ENCODE measurements at places on chromosomes 5 and 9. TPM values are rescaled to one million over a fixed set of nuclear protein-coding genes. Genes with fewer than 3 reads are reported as not detected.

- H3K36me3 ChIP-seq = no peaks in the 10 kb centered on the region
- H3K27me3 ChIP-seq = no peaks in the 10 kb centered on the region
- no peak overlapping the region for H3K27ac ChIP-seq
- peaks cover 6% of the 10 kb centered on the region for H3K4me1 ChIP-seq
Measured at GRCh38 chr5:116733991-116734975, 159.7 kb upstream of the SEMA6A start.

DNA sequence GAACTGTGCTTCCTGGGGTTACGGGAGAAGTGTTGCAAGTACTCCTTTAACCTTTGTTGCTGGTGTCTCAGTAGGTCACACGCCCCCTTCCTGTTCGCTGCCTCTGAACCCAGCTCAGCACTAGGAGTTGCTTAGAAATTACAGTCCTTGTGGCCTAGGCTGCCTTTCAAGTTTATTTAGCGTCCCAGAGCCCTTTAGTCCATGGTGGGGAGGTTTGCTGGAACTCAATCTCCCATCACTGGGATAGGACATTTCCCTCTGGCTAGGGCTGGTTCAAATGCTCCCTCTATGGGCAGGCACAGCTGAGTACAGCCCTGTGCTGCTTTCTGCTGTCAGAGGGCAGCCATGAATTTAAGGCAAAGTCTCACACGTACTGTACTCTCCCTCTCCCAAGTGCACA is 4.7 kb downstream of the IFNA8 start:
- no peak overlapping the region for H3K4me3 ChIP-seq
- DNase-seq = no peak

DNA sequence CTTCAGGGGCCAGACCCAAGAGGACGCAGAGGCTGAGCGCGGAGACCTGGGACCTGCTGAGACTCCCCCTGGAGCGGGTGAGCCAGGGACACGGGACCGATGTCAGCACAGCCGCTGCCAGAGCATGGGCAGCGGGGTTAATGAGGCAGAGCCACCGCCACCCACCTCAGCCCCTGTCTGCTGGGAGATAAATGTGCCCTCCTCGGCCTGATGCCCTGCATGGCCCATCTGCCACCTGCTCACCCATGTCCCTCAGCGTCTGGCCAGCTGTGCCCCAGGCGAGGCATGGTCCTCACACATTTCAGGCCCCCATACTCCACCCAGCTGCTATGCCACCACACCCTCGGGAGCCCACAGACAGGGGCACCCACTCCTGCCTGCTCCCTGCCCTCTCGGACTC is 14.9 kb downstream of the DNLZ start:
- DNase-seq = no peak
- H3K4me3 ChIP-seq = no peak overlapping the region
- H3K27ac ChIP-seq = no peak overlapping the region
- no peaks in the 10 kb centered on the region for H3K27me3 ChIP-seq

- H3K4me1 ChIP-seq = peaks cover 76% of the 10 kb centered on the region
- no peaks in the 10 kb centered on the region for H3K27me3 ChIP-seq
- DNase-seq = no peak
- no peak overlapping the region for H3K27ac ChIP-seq
- H3K4me3 ChIP-seq = no peak overlapping the region
Measured at GRCh38 chr9:124758691-124759090, 12.4 kb downstream of the NR6A1 start.

GRCh38 chr5:129904102-129904666 is at the start of gene CHSY3:
CHSY3 (plus strand) TSS chr5:129904465.
- H3K27ac ChIP-seq = peak within 1 kb of the TSS; percentile 83
- peaks cover 4% of the 10 kb centered on the region for H3K36me3 ChIP-seq
- peaks cover 16% of the 10 kb centered on the region for H3K4me1 ChIP-seq
- H3K4me3 ChIP-seq = peak within 1 kb of the TSS; percentile 57
- no peaks in the 10 kb centered on the region for H3K27me3 ChIP-seq
- peak; percentile 89 for DNase-seq

DNA sequence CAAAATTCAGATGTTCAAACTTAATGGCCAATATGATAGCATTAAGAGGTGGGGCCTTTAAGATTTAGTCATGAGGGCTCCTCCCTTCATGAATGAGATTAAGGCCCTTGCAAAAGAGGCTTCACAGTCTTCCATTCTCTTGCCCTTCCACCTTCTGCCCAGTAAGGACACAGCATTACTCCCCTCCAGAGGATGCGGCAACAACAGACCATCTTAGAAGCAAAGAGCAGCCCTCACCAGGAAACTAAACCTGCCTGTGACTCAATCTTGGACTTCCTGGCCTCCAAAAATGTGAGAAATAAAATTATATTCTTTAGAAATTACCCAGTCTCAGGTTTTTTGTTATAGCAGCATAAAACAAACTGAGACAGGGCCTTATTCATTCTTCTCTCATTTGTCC is 8.2 kb downstream of the AP3B1 start:
- H3K4me3 ChIP-seq = no peak overlapping the region
- no peaks in the 10 kb centered on the region for H3K36me3 ChIP-seq
- H3K27ac ChIP-seq = no peak overlapping the region
- DNase-seq = no peak
- H3K4me1 ChIP-seq = peaks cover 11% of the 10 kb centered on the region

GRCh38 chr5:108437425-108437824 is 55.5 kb upstream of the FBXL17 start:
- DNase-seq = no peak
- no peak overlapping the region for H3K4me3 ChIP-seq
- H3K27ac ChIP-seq = no peak overlapping the region
- H3K36me3 ChIP-seq = no peaks in the 10 kb centered on the region
- H3K4me1 ChIP-seq = no peaks in the 10 kb centered on the region

GRCh38 chr5:155699385-155699784 is 627.6 kb upstream of the SGCD start:
- no peaks in the 10 kb centered on the region for H3K4me1 ChIP-seq
- no peaks in the 10 kb centered on the region for H3K36me3 ChIP-seq
- no peak overlapping the region for H3K27ac ChIP-seq

F2RL1 gene
- total RNA-seq = 13.1 TPM

- H3K27me3 ChIP-seq = no peaks in the 10 kb centered on the region
- no peak overlapping the region for H3K4me3 ChIP-seq
- no peaks in the 10 kb centered on the region for H3K36me3 ChIP-seq
- peaks cover 7% of the 10 kb centered on the region for H3K4me1 ChIP-seq
- no peak overlapping the region for H3K27ac ChIP-seq
Measured at GRCh38 chr5:52668139-52668538, 119.6 kb upstream of the ITGA1 start.

NRG2 gene
- 1.1 TPM for total RNA-seq

HAPLN1 gene
- not detected for total RNA-seq

ELAVL2 gene
- 0.27 TPM for total RNA-seq

SLC45A2 gene
- not detected for total RNA-seq

GRCh38 chr5:13354611-13355010 is 589.9 kb downstream of the DNAH5 start:
- DNase-seq = no peak
- H3K4me3 ChIP-seq = no peak overlapping the region
- H3K27me3 ChIP-seq = no peaks in the 10 kb centered on the region
- H3K4me1 ChIP-seq = no peaks in the 10 kb centered on the region
- no peaks in the 10 kb centered on the region for H3K36me3 ChIP-seq

DNA sequence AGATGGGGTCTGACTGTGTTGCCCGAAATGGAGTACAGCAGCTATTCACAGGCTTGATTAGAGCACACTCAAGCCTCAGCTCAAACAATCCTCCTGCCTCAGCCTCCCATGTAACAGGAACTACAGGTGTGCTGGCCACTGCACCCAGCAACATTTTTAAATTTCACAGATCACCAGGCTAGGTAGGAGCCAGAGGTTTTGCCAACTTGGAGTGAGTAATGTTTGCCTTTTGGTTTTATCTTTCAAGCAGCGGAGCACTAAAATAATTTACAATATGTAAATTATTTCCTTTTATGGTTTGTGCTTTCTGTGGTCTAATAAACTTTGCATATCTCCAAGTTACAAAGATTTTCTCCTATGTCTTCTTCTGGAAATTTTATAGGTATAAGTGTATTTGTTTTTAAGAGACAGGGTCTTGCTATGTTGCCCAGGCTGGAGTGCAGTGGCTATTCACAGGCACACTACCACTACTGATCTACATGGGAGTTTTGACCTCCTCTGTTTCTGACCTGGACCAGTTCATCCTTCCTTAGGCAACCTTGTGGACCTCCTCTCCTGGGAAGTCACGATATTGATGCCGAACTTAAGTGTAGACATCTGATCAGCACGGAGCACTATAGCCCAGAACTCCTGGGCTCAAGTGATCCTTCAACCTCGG is 67.2 kb upstream of the SUSD1 start:
- no peak overlapping the region for H3K27ac ChIP-seq
- H3K36me3 ChIP-seq = no peaks in the 10 kb centered on the region
- H3K4me1 ChIP-seq = no peaks in the 10 kb centered on the region
- no peaks in the 10 kb centered on the region for H3K27me3 ChIP-seq
- DNase-seq = no peak

GRCh38 chr9:29514336-29514735 is 1941.1 kb upstream of the C9orf72 start:
- DNase-seq = peak; percentile 81
- H3K4me1 ChIP-seq = no peaks in the 10 kb centered on the region
- no peaks in the 10 kb centered on the region for H3K27me3 ChIP-seq

GRCh38 chr9:28439688-28440087 is 866.4 kb upstream of the C9orf72 start:
- no peak overlapping the region for H3K4me3 ChIP-seq
- DNase-seq = no peak
- no peak overlapping the region for H3K27ac ChIP-seq
- H3K4me1 ChIP-seq = no peaks in the 10 kb centered on the region
- H3K36me3 ChIP-seq = no peaks in the 10 kb centered on the region

DNA sequence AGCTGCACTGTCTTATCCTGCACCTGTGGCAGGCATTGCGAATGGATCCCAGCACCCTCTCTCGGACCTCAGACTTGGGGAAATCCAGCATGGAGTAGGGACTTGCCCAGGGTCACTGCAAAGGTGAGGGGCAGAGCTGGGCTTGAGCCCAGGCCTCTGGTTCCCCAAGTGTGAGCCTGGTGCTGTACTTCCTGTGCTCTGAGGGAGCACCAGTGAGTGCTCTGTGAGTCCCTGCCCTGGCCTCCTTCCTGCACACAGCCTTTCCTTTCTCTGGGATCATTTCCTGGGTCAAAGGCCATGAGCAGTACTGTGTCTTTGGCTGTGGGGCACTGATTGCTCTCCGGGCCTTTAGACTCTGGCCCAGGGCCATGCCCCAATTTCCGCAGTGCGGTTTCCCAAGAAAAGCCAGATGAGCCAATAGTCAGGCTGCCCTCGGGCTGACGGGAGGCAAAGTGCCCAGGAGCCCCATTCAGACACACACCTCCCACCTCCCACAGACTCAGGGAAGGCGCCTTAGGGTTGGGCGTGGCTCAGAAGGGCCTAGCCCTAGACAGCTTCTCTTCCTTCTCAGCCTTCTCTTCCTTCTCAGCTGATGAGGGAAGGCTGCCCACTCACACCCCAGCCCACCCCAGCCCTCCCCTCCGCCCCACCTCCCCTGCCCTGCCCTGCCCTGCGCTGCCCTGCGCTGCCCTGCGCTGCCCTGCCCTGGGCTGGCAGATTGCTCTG is 23.3 kb upstream of the TRIM14 start:
- no peak overlapping the region for H3K4me3 ChIP-seq
- no peaks in the 10 kb centered on the region for H3K36me3 ChIP-seq
- DNase-seq = peak; percentile 65
- no peak overlapping the region for H3K27ac ChIP-seq
- no peaks in the 10 kb centered on the region for H3K27me3 ChIP-seq

GRCh38 chr5:149019679-149020078 is 43.2 kb downstream of the SH3TC2 start:
- H3K27me3 ChIP-seq = no peaks in the 10 kb centered on the region
- no peak for DNase-seq
- H3K4me3 ChIP-seq = no peak overlapping the region
- no peaks in the 10 kb centered on the region for H3K36me3 ChIP-seq
- no peaks in the 10 kb centered on the region for H3K4me1 ChIP-seq
- H3K27ac ChIP-seq = no peak overlapping the region

PCDHB5 gene
- total RNA-seq = 21.4 TPM

GRCh38 chr5:156815988-156816599 is 34.0 kb upstream of the PPP1R2B start:
- H3K4me1 ChIP-seq = no peaks in the 10 kb centered on the region
- H3K27ac ChIP-seq = no peak overlapping the region
- H3K27me3 ChIP-seq = no peaks in the 10 kb centered on the region
- H3K36me3 ChIP-seq = no peaks in the 10 kb centered on the region
- H3K4me3 ChIP-seq = no peak overlapping the region
- DNase-seq = peak; percentile 39

DNA sequence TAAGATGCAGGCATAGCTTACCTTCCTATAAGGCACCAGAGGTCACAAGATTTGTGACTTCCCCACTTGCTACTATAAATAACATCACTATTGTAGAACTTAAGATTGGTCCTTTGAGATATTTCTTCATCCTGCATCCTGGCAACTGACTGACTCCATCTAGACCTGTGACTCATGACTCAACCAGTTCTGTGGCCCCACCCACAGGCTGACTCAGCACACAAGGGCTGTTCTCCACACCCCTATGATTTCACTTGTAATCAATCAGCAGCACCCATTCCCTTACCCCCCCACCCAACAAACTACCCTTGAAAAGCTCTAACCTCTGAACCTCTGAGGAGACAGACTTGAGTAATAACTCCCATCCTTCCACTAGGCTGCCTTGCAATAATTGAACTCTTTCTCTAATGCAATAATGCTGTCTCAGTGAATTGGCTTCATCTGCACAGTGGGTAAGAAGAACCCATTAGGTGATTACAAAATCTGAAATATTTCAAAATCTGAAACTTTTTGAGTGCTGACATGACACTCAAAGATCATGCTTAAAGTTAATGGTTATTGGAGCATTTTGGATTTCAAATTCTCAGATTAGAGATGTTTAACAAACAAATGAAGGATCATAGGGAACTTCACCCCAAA is 296.7 kb downstream of the ARL15 start:
- H3K27me3 ChIP-seq = no peaks in the 10 kb centered on the region
- H3K36me3 ChIP-seq = no peaks in the 10 kb centered on the region

HAND1 gene
- total RNA-seq = not detected

DNA sequence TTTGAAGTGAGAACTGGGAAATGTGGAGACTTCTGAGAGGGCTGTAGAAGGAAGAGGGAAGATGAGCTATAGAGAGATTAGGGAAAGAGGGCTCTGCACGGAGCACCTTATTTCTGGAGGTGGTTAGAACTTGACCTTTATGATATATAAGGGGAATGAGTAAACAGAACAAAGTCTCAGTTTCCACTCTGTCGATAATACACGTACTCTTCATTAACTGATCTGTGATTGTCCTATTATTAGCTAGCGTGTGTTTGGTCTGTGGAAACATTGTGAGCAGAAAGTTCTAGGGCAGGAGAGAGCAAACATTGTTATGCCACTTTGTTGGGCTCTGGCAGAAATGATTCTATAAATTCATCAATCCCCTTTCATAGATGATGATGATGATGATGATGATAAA is 118.5 kb downstream of the UGCG start:
- H3K36me3 ChIP-seq = no peaks in the 10 kb centered on the region
- H3K4me3 ChIP-seq = no peak overlapping the region
- no peak overlapping the region for H3K27ac ChIP-seq
- DNase-seq = no peak
- peaks cover 14% of the 10 kb centered on the region for H3K4me1 ChIP-seq
- H3K27me3 ChIP-seq = no peaks in the 10 kb centered on the region

Data from thyroid gland (tissue), 4 donors.